ENCODE measurements at places on chromosomes 6 and 20.

DNA sequence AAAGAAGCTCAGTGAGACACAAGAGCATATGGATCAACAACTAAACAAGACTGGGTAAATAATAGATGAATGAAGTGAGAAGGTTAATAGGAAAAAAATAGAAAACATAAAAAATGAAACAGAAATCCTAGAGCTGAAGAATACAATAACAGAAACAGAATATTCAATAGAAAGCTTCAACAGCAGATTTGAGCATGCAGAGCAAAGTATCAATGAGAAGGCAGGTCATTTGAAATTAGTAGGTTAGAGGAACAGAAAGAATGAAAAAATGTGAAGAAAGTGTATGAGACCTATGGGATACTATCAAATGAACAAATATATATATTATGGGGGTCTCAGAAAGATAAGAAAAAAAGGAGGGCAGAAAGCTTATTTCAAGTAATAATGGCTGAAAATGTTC, 362.9 kb upstream of the POU3F2 start:
- DNase-seq, result no peak

GRCh38 chr20:59985164-59985563, 26.9 kb downstream of the CDH26 start:
- no peak for DNase-seq

DNA sequence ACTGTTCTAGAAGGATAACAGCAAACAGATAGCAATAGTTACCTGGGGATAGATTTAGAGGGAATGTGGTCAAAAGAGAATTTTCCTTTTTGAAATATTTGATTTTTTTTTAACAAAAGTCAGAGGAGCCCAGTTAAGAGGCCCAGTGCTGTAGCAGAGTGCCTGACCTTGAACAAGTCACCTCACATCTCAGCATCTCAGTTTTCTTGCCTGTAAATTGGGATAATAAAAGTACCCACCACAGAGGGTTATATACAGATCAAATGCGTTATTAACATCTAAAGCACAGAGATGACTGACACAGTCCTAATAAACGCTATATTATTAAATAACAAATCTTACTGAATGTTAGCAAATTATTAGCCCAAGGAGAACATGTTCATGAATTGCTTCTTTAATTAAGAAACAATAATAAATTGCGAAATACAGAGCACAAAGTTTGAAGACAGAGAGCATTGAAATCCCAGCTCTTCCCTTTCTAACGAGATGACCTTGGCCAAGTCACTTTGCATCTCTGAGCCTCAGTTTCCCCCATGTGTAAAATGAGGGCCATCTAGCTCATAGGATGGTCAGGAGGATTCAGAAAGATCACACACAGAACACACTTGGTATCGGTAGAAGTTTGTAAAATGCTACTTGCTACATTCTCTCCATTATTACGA, 35.5 kb downstream of the PTGIS start:
- DNase-seq, result no peak

- no peak for DNase-seq
Observed at GRCh38 chr6:138714493-138714892, 59.1 kb upstream of the CCDC28A start.

All from SK-N-DZ (cell line).